Pons (tissue), 1 donor: ENCODE measurements at places on chromosomes 3 and 15.
A peak's percentile ranks its signal among the peaks of the same experiment; 100 is the strongest.

- DNase-seq: no peak
Measured at GRCh38 chr3:36319680-36320079, 60.6 kb upstream of the STAC start.

GRCh38 chr3:116001151-116001621, 377.9 kb downstream of the GAP43 start:
- DNase-seq: no peak

DNA sequence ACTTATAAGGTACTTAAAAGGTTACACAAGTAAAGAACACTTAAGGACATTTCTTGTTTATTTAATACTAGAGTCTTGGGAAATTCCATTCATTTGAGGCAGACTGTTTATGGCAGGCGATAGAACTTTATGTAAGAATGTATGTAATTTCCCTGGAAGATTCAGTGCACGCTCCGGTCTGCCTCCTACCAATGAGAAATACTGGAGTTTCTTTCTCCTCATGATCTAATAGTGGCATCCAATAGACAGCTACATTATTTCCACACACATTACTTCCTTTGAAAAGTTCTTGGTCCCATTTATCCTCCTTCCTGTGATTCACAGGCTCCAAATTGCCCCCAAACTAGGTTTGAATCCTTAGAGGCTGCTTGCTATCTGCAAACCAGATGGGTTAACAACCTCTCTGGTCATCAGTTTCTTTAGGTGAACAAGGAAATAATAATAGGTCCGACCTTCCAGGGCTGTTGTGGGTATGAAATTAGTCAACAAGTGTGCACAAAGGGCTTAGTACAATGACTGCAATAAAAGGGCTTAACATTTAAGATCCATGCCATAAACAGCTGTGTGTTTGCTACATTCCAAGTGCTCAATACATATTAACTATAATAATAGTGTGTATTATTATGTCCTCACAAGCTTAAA, 30.7 kb downstream of the EIF4E3 start:
- DNase-seq: no peak

GRCh38 chr3:108060331-108060730, 30.5 kb downstream of the CD47 start:
- DNase-seq: no peak

DNA sequence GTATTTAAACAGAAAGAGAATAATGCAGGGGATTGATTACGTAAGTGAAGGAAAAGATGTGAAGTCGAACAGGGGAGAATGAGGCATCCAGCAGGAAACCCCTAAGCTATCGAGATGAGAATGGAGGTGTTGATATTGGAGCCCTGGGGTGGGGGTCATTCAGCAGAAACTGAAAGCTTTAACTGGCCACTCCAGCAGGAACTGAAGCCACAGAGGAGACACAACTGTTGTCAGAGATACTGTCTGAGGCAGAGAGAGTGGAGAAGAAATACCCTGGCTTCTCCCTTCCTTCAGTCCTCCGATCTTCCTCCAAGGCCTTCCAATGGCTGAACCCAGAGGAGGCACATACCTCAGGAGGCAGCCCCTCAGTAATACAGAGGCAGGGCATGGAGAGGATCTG, 152.4 kb downstream of the THRB start:
- DNase-seq: no peak

DNA sequence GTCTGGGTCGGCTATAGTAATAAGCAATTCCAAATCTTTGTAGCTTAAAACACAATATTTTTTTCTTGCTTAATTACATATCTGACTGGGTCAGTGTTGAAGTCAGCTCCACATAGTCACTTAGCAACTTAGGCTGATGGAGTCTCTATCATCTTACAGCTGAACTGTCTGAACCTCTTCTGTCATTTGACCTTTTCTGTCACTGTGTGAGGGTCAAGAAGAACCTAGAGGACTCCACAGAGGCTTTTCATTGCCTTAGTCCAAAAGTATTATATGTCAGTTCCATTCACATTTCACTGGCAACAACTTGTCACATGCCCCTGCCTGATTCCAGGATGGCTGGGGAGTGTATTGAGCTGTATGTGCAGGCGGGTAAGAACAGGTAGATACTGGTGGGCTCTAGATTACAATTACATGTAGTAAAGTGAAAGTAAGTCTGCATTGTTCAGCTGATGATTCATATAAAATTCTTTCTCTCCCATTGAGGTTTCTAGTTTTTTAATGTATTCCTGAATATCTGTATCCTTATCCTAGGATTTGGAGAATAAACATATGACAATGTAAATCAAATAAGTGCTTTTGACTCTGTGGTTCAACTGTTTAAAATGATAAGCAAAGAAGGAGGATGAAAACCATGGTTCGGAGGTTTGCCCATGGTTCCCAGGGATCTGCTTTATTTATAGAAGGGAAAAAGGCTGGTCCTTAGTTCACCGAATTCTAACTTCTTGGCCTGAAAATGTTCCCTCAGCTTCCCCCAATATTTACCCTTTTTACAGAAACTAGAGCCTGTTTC, 5.8 kb upstream of the ARPP21 start:
- DNase-seq: no peak

DNA sequence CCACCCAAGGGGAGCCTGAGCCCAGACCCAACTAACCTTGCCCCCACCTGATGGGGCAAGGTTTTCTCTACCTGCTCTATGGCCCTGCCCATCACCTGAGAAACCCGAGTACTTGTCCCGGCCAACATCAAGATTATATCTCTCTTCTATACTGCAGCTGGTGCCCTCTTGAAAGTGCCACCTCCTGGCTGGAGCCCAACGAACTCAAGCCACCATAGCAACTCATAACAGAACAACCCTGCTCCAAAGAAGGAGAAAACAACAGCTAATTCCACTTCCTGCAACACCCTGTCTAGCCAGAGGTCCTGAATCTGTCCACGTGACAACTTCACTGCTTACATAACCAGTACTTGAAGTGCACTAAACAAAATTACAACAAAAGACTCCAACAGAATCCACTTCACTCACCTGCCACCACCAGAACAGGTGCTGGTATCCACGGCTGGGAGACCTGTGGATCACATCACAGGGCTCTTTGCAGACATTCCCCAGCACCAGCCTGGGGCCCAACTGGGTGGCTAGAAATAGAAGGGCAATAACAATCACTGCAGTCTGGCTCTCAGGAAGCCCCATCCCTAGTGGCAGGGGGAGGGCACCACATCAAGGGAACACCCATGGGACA, 49.2 kb downstream of the PIERCE2 start:
- no peak for DNase-seq

- no peak for DNase-seq
Measured at GRCh38 chr3:172296248-172296974, 151.8 kb downstream of the GHSR start.

GRCh38 chr3:11085093-11085840, 69.0 kb upstream of the HRH1 start:
- DNase-seq: no peak

DNA sequence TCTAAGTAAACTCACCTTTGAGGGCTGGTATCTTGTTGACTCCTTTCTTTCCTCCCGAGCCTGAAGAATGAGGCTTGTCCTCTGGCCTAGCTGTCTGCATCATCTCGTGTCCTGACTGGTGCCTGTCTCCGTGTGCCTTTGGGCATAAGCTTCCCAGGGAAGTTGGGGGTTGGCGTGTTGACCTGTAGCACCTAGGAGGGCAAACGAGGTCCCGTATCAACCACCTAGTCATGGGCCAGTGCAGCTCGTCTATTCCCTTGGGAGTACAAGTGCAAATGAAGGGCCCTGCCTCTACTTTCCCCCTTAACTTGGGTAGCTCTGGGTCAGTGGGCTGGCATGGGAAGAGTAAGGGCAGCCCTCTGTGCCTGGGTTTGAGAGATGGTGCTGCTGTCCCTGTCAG, 8.7 kb downstream of the TEX264 start:
- no peak for DNase-seq

DNA sequence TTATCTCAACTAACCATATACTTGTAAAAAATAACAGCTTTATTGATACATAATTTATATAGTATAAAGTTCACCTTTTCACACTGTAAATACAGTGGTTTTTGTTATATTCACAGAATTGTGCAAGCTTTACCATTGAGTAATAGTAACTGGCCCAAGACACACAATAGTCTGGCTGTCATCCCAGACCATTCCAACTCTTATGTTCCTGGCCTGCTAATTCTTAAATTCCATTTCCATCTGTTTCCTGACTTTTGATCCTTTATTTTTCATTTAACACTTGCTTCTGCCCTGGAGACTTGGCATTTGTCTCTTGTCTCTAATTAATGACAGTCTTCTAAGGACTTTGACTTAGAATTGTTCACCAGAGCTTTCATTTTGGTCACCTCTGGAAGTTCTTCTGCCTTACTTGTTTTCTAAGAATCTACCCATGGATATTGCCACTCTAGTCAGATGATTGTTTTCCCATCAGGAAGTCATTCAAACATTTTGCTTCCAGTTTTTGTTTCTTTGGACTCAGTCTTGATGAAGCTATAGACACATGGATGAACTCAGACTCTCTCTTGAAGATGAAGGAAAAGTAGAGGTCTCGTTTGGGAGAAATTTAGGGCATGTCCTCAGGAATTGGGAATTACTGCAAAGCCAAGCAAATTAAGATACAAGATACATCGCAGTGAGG, 27.2 kb upstream of the PLSCR4 start:
- peak; percentile 27 for DNase-seq

DNA sequence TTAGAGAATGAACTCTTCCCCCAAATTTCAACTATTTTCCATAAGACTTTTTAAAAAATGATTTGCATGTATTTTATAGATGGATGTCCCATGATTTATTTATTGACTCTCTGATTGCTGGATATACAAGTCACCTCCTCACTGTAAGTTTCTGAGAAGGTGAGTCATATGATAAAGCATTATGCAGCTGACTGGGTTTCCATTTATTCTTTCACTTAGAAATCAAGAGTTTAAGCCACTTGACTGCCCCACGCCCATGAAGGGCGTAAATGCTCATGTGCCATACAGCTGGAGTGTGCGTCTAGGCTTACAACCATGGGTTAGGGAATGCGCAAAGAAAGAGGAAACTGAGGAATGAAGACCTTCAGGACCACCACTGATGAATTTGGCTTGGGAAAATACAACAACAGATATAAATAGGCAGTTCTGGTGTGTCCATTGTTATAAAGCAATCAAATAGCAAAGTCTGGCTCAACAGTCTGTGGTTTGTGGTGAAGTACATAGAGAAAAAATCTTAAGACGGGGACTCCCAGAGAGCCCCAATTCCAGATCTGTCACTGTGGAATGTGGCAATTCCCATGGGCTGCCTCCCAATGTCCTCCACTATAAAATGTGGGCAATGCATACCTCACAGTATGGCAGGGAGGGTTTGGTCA, 20.3 kb downstream of the SLCO2A1 start:
- DNase-seq: no peak

GRCh38 chr3:133258358-133258757, 141.5 kb upstream of the BFSP2 start:
- no peak for DNase-seq

GRCh38 chr15:87981969-87982368, 274.6 kb downstream of the NTRK3 start:
- DNase-seq: no peak

DNA sequence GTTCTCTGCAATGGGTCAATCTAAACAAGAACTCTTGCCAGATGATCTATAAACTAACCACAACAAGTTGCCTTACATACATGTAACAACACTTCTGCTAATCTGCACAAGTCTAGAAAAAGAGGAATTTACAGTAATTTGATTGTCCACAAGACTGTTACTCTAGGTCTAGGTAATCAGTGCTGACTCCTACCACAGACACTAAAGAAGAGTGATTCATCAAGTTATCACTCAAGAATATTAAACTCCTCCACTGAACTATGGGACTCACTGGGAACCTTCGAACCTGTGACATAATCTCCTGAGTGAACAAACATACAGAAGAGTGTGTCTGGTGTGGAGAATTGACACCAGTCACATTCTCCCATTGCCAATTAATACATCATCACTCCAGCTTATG, 138.3 kb downstream of the ANXA2 start:
- no peak for DNase-seq

- DNase-seq: no peak
Measured at GRCh38 chr3:136414476-136414875, 164.3 kb downstream of the PCCB start.

DNA sequence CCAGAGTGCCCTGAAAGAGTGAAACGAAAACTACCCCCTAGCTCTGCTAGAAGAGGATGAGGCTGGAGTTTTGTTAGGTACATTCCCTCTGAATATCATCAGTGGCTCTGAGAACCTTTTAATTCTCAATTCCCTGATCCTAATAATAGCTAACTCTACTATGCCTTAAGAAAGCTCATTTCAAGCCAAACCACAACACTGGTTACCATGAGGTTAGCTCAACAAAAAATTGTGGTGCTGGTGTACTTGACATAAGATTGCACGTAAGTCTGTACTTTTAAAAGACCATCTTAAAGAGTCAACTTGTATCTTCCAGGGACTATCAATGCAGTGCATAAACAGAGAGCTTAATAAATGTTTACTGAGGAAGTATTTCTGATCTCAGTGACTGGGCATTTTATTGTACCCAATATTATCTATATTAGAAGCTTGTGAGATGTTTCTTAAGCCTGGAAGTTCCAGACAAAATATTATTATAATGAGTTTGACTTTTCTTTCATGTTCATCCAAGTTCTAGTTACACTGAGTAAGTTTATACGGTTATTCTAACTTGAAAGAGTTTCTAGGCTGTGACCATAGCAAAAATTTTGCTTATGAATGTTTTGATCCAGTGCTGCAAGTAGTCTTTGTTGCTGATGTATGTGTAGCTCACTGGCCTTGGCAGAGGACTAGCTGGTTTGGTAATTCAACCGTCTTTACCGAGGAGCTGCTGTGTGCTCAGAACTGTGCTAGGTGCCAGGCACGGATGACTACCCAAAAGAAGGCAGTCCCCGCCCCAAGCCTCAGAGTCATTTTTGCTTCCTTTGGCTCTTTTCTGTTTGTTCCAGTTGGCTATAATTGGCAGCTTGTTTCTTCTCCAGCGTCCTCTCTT, 334.4 kb upstream of the TRIM42 start:
- no peak for DNase-seq

DNA sequence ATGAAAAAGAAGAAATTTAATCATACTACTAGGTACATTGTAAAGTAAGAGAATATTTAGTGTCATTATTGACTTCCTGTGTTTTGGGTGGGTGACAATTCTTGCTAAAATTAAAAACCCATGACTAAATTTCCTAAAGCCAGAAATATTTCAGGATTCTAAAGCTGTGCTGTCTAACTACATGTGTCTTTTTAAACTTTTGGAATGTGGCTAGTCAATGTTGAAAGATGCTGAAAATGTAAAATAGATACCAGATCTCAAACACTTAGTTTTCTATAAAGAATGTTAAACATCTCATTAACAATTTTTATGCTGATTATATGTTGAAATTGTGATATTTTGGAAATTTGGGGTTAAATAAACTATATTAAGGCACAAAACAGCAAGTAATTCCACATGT, 308.9 kb upstream of the TMCO5A start:
- no peak for DNase-seq

- DNase-seq: no peak
Measured at GRCh38 chr3:150411546-150411945, 3.4 kb downstream of the TSC22D2 start.
